ENCODE measurements at places on chromosomes 5 and 9.

DNA sequence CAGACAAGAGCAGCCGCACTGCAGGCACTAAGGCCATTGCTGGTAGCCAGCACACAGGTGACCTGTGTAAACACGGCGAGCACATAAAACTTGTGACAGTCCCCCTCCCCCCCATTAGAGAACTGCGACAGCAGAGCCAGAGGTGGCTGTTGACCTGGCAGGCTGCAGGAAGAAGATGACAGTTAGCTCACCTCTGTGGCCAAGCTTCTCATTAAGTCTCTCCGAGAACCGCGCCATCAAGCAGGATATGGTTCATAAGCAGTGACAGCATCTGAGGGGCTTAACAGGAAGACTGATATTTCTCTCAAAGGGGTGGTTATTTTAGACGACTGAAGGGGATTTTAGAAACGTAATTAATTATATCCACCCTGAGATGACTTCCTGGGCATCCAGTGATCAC is 5.2 kb downstream of the SURF4 start:
- no peak for DNase-seq

DNA sequence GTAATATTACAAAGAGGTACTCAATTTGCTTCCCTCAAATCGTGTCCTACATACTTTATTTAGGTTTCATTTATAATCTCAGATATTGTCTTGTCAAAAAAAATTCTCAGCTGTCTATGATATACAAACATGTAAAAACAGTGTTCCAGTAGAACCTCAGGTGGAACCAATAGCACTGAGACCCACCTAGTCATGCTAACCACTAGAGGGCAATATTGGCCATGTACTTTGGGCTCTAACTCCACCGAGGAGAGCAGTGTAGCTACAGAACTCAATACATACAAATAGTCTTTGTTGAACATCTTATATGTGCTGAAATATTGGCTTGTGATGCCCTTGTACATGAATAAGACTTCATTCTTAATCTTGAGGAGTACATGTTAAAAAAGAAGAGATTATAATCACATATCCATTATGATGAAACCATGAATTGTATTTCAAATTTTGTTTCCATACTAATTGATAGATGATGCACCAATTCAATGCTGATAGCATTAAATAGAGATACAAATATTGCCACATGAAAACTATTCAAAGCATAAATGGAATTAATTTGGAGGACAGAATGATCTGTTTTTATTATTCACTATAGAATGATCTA is 71.2 kb upstream of the CNTLN start:
- peak; percentile 48 for DNase-seq

DNA sequence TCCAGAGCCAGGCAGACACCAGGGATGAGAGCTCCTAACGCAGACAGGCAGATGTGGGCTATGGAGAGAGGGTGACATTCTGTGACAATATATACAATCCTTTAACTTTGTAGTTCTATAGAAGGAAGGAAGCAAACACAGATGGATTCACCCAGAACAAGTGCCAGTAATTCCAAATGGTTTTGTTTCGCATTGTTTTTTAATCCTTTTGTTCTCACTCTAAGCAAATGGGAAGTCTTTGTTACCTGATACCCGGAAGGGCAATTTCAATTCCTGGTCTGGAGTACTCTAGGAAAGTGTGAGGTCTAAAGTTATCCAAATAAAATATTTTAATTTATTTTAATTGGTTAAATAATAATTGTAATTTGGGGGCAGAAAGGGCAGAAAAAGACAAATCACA is 2.5 kb downstream of the FRMD3 start:
- no peak for DNase-seq

DNA sequence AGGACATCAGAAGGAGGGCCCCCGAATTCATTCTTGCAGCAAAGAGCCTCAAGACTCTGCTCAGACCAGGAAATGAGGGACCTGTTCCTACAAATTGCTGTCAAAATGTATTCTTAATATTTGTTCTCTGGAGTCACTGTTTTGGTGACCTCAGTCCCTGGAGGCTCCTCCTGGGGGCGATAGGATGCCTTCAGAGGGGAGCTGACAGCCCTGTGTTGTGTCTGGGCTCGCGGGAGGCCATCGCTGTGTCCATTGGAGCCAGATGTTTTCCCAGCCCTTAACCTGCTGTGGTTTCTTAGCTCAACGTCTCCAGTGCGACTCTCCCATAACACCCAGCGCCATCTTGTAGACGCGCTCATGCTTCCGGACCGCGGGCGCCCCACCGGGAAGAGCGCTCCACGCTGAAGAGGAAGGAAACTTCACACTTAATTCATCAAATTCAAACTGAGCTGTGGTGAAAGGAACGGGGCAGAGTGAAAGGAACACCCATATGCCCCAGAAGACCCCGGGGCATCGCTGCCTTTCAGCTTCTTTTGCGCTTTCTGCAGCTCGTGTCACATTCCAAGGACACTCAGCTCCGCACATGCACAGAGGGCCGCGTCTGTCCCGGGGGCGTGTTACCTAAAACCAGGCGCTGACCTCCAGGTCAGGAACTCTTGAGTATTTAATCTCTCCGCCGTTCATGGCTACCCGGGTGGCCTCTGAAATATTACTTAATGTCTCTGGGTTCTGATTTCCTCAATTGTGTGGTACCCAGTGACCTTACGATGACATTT is 112.3 kb upstream of the GDNF start:
- DNase-seq: no peak
